Effector memory CD8-positive, alpha-beta T cell (primary cell): ENCODE measurements at places on chromosomes 5 and 9.
A peak's percentile ranks its signal among the peaks of the same experiment; 100 is the strongest.

GRCh38 chr5:544675-545355 is 20.6 kb upstream of the SLC9A3 start:
- no peaks in the 10 kb centered on the region for H3K36me3 ChIP-seq
- peak overlapping the region; percentile 77 for H3K4me3 ChIP-seq
- peaks cover 5% of the 10 kb centered on the region for H3K4me1 ChIP-seq
- H3K27me3 ChIP-seq: peaks cover 17% of the 10 kb centered on the region
- no peak for DNase-seq
- H3K27ac ChIP-seq: peak overlapping the region; percentile 90

DNA sequence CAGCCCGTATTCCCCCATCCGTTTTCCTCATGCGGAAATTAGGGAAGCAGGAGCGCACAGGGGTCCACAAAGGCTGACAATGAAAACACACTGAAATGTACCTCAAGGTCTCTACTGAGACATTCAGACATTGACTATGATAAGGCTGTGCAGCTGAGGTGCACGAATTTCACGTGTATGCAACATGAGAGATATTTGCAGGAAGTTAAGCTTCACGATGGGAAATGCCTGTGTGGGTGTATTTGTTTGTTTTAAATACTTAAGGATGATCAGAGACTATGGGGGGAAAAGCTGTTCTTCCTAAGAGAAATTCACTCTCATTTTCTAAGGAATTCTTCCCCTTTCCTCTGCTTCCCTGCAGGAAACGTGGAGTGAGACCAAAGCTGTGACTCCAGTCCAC is 2.6 kb upstream of the SPATA31E1 start:
- H3K36me3 ChIP-seq: peaks cover 3% of the 10 kb centered on the region
- H3K27ac ChIP-seq: no peak overlapping the region
- no peak for DNase-seq
- H3K4me1 ChIP-seq: no peaks in the 10 kb centered on the region
- H3K27me3 ChIP-seq: peaks cover 28% of the 10 kb centered on the region

GRCh38 chr5:101811466-101811865 is 484.6 kb downstream of the SLCO4C1 start:
- no peak overlapping the region for H3K27ac ChIP-seq
- DNase-seq: no peak
- H3K4me1 ChIP-seq: no peaks in the 10 kb centered on the region
- no peaks in the 10 kb centered on the region for H3K27me3 ChIP-seq
- no peaks in the 10 kb centered on the region for H3K36me3 ChIP-seq
- no peak overlapping the region for H3K4me3 ChIP-seq

DNA sequence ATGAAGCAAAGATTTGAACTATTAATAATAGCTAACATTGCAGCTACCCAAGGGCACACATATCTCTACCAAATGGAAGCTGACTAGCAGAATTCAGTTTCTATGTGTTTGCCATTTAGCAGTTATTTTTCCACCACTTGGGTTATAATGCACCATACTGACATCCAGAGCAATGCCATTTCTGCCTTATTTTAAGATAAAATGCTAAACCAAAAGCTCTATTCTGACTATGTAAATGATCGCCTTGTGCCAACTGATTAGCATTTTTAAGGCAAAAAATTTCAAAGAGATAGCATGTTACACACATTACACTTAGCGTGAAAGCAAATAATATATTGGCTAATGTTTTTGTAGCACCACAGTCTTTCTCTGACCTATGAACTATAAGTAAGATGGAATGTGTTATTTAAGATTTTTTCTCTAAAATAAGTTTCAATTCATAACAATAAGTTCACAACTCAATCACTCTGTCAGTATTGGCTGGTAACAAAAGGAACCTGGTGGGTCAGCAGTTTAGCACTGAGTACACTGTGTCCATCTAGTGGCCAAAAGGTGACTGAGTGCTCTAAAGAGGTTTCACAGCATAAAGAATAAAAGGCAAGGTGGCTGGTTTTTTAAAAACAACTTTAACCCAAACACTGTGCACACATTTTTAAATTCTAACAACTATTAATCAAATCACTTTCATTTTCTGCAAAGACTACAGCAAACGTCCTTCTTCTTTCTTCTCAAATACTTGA is 443.5 kb downstream of the PDE4D start:
- no peaks in the 10 kb centered on the region for H3K27me3 ChIP-seq
- H3K27ac ChIP-seq: no peak overlapping the region
- H3K4me1 ChIP-seq: no peaks in the 10 kb centered on the region
- no peak for DNase-seq
- no peaks in the 10 kb centered on the region for H3K36me3 ChIP-seq
- H3K4me3 ChIP-seq: no peak overlapping the region

- peak; percentile 39 for DNase-seq
- peak overlapping the region; percentile 93 for H3K27ac ChIP-seq
- peaks cover 43% of the 10 kb centered on the region for H3K4me1 ChIP-seq
- H3K36me3 ChIP-seq: peaks cover 3% of the 10 kb centered on the region
Measured at GRCh38 chr5:54673523-54674225, 156.1 kb downstream of the SNX18 start.

DNA sequence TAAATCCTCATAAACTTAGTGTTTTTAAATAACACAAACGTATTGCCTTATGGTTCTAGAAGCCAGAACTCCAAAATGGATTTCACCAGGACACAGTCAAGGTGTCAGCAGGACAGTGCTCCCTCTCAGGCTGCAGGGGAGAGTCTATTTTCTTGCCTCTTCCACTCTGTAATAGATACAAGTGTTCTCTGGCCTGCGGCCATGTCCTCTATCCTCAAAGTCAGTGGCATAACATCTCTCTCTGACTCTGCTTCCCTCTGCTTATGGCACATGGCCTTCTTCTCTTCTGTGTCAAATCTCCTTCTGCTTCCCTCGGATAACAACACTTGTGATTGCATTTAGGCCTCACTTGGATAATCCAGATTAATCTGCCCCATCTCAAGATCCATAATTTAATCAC is 129.4 kb upstream of the OR13F1 start:
- no peaks in the 10 kb centered on the region for H3K27me3 ChIP-seq
- no peak overlapping the region for H3K27ac ChIP-seq
- no peaks in the 10 kb centered on the region for H3K4me1 ChIP-seq
- H3K4me3 ChIP-seq: no peak overlapping the region
- no peaks in the 10 kb centered on the region for H3K36me3 ChIP-seq
- no peak for DNase-seq

DNA sequence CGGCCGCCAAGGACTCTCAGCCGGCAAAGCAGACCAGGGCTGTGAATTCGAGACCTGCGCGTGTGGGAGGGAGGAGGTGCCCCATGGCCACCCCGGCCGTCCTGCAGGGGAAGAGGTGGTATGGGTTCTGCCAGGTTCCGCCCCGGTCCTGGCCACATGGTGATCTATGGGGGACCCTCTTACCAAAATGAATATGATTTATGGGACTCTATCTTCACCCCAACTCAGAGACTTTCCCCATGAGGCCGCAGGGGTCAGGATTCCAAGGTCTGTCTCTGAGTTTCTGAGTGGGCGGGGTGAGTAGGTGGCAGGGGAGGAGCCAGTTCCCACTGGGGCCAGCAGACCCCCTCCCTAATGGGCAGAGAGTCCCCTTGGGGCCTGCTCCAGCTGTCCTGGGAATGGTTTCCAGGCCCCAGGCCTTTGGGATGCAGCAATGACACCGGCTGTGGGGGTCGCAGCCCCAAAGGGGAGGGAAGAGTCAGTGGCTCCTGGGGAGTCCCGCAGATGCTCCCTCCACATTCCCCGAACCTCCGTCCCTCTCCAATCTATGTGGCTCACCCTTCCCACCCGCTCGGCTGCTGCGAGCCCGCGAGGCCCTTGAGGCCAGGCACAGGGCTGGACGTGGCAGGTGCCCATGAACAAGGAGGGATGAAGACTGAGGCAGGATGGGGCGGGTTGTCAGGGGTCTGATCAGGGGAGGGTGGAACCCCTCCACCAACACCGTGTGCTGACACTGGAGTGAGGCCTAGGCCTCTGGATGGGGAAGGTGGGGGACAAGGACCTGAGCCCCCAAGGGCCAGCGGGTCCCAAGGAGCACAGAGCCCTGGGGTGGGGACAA is 20.1 kb upstream of the NOTCH1 start:
- no peaks in the 10 kb centered on the region for H3K4me1 ChIP-seq
- H3K27me3 ChIP-seq: no peaks in the 10 kb centered on the region
- no peaks in the 10 kb centered on the region for H3K36me3 ChIP-seq
- H3K27ac ChIP-seq: no peak overlapping the region
- no peak overlapping the region for H3K4me3 ChIP-seq

DNA sequence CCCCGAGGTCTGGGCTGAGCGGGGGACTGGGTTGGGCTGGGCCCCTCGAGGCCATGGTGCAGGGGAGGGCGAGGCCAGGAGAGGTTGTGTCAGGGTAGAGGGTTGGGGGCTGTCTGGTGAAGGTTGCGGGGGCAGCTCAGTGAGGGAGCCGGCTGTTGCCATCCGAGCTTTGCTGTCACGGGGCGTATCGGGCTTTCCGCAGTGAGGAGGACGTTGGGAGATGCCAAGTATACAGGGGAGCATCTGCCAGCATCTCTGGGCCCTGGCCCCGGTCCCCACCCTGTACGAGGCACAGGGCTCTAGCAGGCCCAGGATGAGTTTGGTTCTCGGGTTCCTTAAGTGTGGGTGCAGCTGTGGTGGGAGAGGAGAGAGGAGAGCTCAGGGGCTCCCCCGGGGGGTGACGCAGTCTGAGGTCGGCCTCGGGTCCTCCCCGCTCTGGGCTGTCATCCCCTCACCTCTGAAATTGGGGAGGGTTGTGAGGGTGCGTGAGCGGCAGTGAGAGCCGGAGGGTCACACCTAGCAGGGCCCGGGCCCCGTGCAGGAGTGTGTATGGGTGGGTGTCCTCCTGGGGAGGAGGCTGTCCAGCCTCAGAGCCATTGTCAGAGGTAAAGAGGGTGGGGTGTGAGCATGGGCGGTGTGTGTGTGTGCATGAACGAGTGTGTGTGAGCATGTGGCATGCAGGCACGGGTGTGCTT is 87.3 kb downstream of the COL5A1 start:
- no peak for DNase-seq
- H3K27ac ChIP-seq: no peak overlapping the region
- H3K4me3 ChIP-seq: no peak overlapping the region

DNA sequence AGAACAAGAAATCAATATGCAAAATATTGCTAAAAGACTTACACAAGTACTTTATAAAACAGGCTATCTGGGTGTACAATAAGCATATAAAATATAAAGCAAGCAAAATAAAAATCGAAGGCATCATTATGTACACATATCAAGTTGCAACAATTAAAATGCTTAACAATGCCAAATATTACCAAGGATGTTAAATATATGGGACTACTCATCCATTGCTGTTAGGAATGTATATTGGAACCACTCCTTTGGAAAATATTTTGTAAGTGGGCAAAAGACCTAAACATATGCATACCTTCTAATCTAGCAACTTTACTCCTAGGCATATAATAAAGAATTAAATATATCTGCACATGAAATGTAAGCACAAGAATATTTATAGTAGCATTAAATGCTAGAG is 632.6 kb upstream of the COX7C start:
- no peak for DNase-seq
- no peak overlapping the region for H3K27ac ChIP-seq
- H3K36me3 ChIP-seq: no peaks in the 10 kb centered on the region
- no peaks in the 10 kb centered on the region for H3K27me3 ChIP-seq

- H3K4me1 ChIP-seq: peaks cover 5% of the 10 kb centered on the region
- no peak for DNase-seq
- H3K27ac ChIP-seq: no peak overlapping the region
Measured at GRCh38 chr9:126304207-126304970, 22.2 kb upstream of the MVB12B start.

DNA sequence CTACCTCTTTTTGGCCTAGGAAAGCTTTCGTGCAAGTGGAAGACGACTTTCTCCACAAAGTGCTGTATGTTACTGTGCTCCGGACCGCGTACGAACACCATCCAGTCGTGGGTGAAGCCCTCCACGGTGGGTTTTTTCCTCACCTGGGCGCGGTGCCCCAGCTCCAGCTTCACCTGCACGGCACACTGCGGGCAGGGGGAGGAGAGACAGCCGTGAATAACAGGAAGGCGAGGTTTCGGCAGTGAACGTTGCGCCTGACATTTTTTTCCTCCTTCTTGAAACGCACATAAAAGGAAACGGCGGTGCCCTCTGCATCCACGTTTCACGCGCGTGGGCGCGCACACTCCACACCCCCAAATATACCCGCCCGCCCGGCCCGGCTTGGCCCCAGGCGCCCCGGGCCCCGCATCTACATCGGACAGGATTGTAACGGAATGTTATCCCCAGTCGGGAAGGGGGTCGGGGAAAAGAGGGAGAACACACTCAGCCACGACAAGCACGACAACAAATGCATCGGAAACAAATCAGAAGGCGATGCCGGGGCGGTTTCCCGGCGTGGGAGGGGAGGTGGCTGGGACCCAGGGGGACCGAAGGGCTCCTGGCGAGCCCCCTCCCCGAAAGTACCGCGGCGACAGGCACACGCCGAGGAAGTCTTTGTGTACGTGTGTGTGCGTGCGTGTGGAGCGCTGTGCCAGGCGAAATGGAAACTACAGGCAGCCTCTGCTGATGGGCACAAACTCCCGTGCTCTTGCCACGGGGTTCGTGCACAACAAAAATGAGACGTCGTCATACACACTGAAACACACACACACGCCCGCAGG is 1.4 kb downstream of the MLLT3 start:
- H3K27ac ChIP-seq: peak overlapping the region; percentile 94
- no peaks in the 10 kb centered on the region for H3K27me3 ChIP-seq
- DNase-seq: peak; percentile 27
- H3K4me1 ChIP-seq: peaks cover 54% of the 10 kb centered on the region

GRCh38 chr5:56812110-56812509 is 3.2 kb upstream of the MAP3K1 start:
- no peak overlapping the region for H3K27ac ChIP-seq
- H3K4me3 ChIP-seq: no peak overlapping the region
- H3K27me3 ChIP-seq: no peaks in the 10 kb centered on the region
- H3K36me3 ChIP-seq: peaks cover 20% of the 10 kb centered on the region

GRCh38 chr9:109328978-109329637 is 8.2 kb upstream of the EPB41L4B start:
- no peak for DNase-seq
- no peaks in the 10 kb centered on the region for H3K4me1 ChIP-seq
- H3K27ac ChIP-seq: no peak overlapping the region
- H3K4me3 ChIP-seq: no peak overlapping the region
- H3K27me3 ChIP-seq: peaks cover 20% of the 10 kb centered on the region

DNA sequence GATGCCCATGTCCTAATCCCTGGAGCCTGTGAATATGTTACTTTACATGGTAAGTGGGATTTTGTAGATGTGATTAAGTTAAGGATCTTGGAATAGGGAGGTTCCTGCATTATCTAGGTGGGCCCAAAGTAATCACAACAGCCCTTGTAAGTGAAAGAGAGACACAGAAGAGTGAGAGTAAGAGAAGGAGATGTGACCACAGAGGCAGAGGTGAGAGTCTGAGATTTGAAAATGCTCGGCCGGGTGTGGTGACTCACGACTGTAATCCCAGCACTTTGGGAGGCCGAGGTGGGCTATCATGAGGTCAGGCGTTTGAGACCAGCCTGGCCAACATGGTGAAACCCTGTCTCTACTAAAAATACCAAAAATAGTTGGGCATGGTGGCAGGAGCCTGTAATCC is 2.6 kb upstream of the HINT1 start:
- peaks cover 32% of the 10 kb centered on the region for H3K4me1 ChIP-seq
- peaks cover 33% of the 10 kb centered on the region for H3K36me3 ChIP-seq

GRCh38 chr5:81971111-81971711 is 612 bp upstream of the ATG10 start:
- H3K27me3 ChIP-seq: no peaks in the 10 kb centered on the region
- H3K27ac ChIP-seq: peak overlapping the region; percentile 99
- peak; percentile 8 for DNase-seq
- peaks cover 12% of the 10 kb centered on the region for H3K4me1 ChIP-seq
- H3K4me3 ChIP-seq: peak overlapping the region; percentile 95
- peaks cover 7% of the 10 kb centered on the region for H3K36me3 ChIP-seq

- H3K27ac ChIP-seq: peak overlapping the region; percentile 87
- H3K4me3 ChIP-seq: no peak overlapping the region
- DNase-seq: no peak
- peaks cover 47% of the 10 kb centered on the region for H3K36me3 ChIP-seq
- H3K4me1 ChIP-seq: peaks cover 13% of the 10 kb centered on the region
Measured at GRCh38 chr5:143055596-143056338, 285.6 kb downstream of the ARHGAP26 start.
